Fibroblast of lung (primary cell): ENCODE measurements at places on chromosomes 1 and 21. TPM values are rescaled to one million over a fixed set of nuclear protein-coding genes. Genes with fewer than 3 reads are reported as not detected.

DNA sequence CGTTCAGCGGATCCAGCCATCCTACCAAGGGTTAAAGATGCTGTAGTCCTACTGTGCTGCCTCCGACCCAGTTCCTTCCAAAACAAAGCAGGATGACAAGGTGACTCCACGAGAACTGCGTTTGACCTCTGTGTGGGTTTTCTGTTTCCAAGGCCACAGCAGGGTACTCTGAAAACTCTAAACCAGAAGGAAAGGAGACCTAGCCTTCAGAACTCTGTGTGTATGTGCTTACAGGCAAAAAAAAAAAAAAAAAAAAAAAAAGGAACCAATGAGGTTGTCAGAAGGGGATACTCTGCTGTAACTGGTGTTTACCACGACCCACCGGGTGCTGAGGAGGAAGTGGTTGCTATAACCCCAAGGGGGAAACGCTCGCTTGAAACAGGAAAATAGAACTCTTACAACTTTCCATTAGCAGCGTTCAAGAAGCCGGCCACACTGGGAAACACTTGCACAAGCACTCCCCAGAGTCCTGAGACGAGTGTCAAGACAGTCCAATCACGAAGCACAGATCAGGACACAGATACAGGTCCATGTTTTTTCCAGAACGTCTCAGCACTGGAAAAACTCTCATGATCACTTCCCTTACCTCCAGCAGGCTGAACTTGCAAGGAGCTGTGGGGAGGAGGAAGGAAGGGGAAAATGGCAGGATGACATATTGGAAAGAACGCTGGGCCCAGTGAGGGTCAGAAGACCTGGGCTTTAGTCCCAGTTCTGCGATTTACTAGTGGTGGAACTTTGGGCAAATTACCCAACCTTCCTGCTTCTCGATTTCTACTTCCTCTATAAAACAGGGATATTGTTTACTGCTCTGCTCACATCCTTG lies 64.0 kb downstream of the ITPKB start:
- H3K36me3 ChIP-seq, result no peaks in the 10 kb centered on the region
- no peak overlapping the region for H3K4me3 ChIP-seq
- DNase-seq, result peak; percentile 25
- H3K4me1 ChIP-seq, result peaks cover 27% of the 10 kb centered on the region

DNA sequence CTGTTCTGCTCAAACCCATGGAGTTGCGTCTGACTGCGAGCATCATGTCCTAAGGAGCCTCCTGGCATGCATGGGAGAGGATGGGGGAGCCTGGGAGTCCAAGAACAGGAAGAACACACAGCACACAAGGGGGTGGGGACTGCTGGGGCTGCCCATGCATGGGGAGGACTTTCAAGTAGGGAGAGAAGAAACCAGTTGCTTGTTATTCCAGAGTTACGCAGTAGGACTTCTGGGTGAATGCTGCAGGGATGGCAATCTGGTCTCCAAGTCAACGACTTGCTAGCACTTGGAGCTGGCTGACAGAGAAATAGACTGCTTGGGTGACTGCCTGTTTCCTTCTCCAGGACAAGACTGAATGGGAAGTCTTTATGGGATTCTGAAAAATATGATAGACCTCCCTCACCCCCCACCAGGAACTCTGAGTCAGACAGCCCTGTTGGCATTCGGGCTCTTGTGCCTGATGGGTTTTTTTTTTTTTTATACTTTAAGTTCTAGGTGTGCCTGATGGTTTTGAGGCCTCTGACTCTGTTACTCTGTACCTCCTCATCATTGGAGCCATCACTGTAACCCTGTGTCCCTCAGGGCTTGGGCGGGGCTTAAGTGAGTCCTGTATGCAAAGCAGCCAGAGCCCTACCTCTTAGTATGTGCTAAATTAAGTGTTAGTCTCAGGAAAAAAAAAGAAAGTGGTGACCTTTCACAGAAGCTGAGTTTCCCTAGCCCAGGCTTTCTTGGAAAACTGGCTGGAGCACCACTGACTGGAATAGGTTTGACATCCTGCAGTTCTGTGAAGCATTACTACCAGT lies 30.3 kb downstream of the MAP3K21 start:
- H3K36me3 ChIP-seq, result no peaks in the 10 kb centered on the region
- no peaks in the 10 kb centered on the region for H3K27me3 ChIP-seq
- no peaks in the 10 kb centered on the region for H3K4me1 ChIP-seq
- no peak overlapping the region for H3K27ac ChIP-seq

DNA sequence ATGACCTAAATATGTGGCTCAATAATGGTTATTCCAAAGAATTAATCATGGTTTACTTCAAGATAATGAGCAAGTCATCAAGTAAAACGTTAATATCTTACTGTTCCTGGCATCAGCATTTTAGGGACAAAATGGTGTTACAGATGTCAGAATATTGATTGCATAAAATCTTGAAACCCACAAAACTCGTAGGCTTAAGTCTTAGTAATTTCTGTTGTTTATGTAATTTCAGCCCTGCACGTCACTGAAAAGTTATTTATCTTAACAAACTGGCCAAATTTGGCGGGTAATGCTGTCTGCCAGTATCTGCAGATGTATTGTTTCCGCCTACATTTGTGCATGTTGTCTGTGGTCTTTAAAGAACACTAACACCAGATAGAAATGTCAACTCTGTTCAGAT lies 25.8 kb downstream of the CDC7 start:
- no peak overlapping the region for H3K4me3 ChIP-seq
- no peak overlapping the region for H3K27ac ChIP-seq
- no peaks in the 10 kb centered on the region for H3K27me3 ChIP-seq
- peak; percentile 85 for DNase-seq

- no peaks in the 10 kb centered on the region for H3K36me3 ChIP-seq
- H3K27ac ChIP-seq, result no peak overlapping the region
- no peaks in the 10 kb centered on the region for H3K4me1 ChIP-seq
- H3K4me3 ChIP-seq, result no peak overlapping the region
- H3K27me3 ChIP-seq, result peaks cover 2% of the 10 kb centered on the region
- peak; percentile 44 for DNase-seq
Observed at GRCh38 chr1:24351918-24352627, 32.9 kb downstream of the GRHL3 start.

GRCh38 chr1:33687000-33687399 lies 176.9 kb upstream of the HMGB4 start:
- no peak overlapping the region for H3K27ac ChIP-seq
- no peaks in the 10 kb centered on the region for H3K36me3 ChIP-seq
- no peak overlapping the region for H3K4me3 ChIP-seq
- no peak for DNase-seq

DNA sequence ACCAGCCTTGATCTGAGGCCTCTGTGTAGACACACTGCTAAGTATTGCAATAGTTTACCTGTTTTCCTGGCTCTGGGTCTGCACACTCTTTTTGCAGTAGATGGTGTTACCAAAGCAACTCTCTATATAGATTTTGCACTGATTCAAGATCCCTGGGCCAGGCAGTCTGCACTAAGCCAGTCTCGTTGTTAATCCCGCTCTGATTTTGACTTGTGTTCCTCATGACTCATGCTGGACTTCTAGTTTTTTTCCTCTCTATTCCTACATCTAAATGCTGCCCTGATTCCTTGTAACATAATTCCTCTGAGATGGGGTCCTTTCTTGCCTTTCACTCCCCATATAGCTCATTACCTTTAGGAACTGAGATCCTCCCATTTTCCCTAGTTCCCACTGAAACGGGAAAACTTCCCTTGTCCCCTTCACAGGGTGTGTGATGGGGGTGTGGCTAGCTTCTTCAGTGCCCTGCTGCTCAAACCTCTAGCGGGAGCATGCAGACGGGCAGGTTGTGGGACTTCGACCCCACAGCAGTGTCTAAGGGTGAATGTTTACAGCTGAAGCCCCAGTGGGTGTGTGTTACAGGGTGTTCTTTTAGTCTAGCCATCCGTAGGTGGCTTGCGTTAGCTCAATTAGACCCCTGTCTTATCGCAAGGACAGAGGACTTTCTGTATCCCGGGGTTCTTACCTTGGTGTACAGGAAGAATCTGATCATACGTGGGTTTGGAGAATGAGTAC lies 106.5 kb upstream of the RAB3GAP2 start:
- H3K36me3 ChIP-seq, result no peaks in the 10 kb centered on the region
- H3K4me3 ChIP-seq, result no peak overlapping the region
- H3K27ac ChIP-seq, result no peak overlapping the region

DNA sequence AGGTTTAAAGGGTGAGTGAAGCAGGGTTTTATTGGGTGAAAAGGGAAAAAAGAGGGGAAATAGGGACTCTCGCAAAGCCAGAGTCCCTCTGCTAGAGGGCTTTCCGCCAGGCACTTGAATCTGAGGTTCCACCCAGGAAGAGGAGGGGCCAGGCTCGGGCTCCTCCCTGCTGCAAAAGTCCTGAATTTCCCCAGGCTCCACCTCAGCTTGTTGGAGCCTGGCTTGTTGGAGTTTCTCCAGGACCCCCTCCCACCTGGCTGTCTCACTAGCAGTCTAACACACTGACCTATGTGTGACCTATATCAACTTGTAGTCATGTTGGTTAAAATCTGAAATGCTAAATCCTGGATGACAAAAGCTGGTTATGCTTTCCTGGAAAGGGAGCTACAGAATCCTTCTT lies 25.5 kb downstream of the GBP2 start:
- no peaks in the 10 kb centered on the region for H3K4me1 ChIP-seq
- H3K27ac ChIP-seq, result no peak overlapping the region
- DNase-seq, result no peak

DNA sequence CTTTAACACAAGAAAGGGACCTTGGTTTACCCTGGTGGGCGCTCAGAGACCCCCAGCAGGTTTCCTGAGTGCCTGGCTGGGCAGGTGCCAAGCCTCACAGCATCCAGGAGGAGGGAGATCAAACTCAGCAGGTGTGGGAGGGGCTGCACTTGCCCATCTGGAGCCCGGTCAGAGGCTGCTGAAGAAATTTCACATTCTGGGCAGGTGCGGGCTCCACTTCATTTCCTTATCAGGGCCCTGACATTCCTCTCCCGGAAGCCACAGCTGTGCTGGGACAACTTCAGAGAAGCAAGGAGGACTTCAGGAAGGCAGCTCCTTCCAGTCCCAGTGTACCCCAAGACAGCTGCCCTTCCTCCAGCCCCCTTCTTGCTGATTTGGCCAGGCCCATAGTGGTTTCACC lies 82.9 kb downstream of the ITPKB start:
- no peak for DNase-seq
- peaks cover 33% of the 10 kb centered on the region for H3K4me1 ChIP-seq
- no peaks in the 10 kb centered on the region for H3K27me3 ChIP-seq
- peak overlapping the region; percentile 70 for H3K27ac ChIP-seq

GRCh38 chr1:210764536-210764935 lies 369.4 kb downstream of the KCNH1 start:
- H3K27me3 ChIP-seq, result no peaks in the 10 kb centered on the region
- H3K36me3 ChIP-seq, result no peaks in the 10 kb centered on the region
- DNase-seq, result no peak
- no peak overlapping the region for H3K27ac ChIP-seq
- H3K4me3 ChIP-seq, result no peak overlapping the region
- H3K4me1 ChIP-seq, result no peaks in the 10 kb centered on the region

GRCh38 chr1:236222632-236223031 lies 59.1 kb downstream of the ERO1B start:
- no peak overlapping the region for H3K27ac ChIP-seq
- H3K27me3 ChIP-seq, result no peaks in the 10 kb centered on the region
- no peak for DNase-seq

- no peak overlapping the region for H3K27ac ChIP-seq
- no peak overlapping the region for H3K4me3 ChIP-seq
- H3K36me3 ChIP-seq, result no peaks in the 10 kb centered on the region
- no peaks in the 10 kb centered on the region for H3K4me1 ChIP-seq
Observed at GRCh38 chr1:101128211-101128727, 102.7 kb upstream of the DPH5 start.

DNA sequence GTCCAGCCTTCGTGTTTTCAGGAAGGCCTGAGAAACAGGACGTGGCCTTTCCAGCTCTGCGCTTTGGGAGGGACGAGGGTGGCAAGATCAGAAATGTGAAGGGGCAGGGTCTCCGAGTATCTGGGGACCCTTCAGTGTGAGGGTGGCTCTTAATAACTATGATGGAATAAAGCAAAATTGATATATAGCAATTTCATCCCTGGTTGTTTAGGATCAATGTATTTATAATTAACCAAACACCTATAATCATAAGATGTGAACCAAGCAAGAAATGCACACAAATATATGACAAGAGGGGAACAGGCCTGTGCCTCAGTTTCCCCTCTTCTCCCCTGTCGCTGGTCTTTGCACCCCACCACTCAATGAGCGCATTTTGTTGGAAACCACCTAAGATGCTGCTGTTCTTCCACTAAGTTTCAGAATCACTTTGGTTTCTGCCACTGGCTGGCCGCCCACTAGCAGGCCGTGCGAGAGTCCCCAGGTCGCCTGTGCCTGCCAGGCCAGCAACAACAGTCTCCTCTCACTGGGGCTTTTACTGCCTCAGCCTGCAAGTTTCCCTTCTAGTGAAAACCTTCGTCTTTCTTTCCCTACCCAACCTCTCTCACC lies 36.6 kb downstream of the UBASH3A start:
- no peak overlapping the region for H3K4me3 ChIP-seq
- H3K27ac ChIP-seq, result no peak overlapping the region
- H3K27me3 ChIP-seq, result no peaks in the 10 kb centered on the region
- no peak for DNase-seq

DNA sequence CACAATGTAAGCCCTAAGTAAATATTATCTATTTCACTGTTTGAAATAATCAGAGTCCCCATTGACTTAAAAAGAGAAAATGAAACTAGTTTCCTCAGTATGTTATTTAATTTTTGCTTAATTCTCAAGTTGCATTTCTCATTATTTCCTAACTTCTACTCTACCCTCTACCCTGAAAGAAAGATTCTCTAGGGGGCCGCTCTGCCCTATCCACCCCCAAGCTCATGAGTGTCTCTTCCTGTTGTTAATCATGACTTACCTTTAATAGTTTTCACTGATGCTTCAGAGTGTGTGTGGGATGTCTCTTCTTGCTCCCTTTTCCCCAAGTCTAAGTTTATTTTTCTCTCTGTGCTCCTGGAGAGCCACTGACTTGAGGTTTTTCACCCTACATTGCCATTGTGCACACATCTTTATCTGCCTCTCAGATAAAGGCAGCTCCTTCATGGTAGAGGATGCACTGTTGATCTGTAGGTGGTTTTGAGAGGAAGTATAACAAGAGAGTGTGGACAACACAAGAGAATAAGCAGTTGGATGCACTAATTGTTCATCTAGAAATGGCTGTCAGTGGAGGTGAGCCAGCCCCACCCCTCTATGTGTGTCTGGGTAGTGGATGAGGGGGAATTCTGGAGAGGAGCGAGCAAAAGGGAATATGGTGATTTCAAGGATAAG lies 261.7 kb downstream of the CHRM3 start:
- H3K27me3 ChIP-seq, result no peaks in the 10 kb centered on the region
- H3K36me3 ChIP-seq, result no peaks in the 10 kb centered on the region
- DNase-seq, result no peak
- no peaks in the 10 kb centered on the region for H3K4me1 ChIP-seq
- H3K27ac ChIP-seq, result no peak overlapping the region

GRCh38 chr1:185720633-185721272 lies 13.4 kb upstream of the HMCN1 start:
- DNase-seq, result peak; percentile 76
- peaks cover 2% of the 10 kb centered on the region for H3K4me1 ChIP-seq
- no peaks in the 10 kb centered on the region for H3K27me3 ChIP-seq
- H3K4me3 ChIP-seq, result no peak overlapping the region
- H3K27ac ChIP-seq, result no peak overlapping the region

Gene AIM2
- polyA plus RNA-seq, result not detected in 2 replicates

Gene HNRNPCL4
- polyA plus RNA-seq, result not detected in 2 replicates

Gene ADGRL2
- polyA plus RNA-seq, result 40.0 and 196 TPM in 2 replicates

Gene F3
- 269 and 400 TPM in 2 replicates for polyA plus RNA-seq

Gene MYOM3
- not detected in 2 replicates for polyA plus RNA-seq
